HTR-8/SVneo (cell line): ENCODE measurements at places on chromosomes 11 and 22.
A peak's percentile ranks its signal among the peaks of the same experiment; 100 is the strongest.

DNA sequence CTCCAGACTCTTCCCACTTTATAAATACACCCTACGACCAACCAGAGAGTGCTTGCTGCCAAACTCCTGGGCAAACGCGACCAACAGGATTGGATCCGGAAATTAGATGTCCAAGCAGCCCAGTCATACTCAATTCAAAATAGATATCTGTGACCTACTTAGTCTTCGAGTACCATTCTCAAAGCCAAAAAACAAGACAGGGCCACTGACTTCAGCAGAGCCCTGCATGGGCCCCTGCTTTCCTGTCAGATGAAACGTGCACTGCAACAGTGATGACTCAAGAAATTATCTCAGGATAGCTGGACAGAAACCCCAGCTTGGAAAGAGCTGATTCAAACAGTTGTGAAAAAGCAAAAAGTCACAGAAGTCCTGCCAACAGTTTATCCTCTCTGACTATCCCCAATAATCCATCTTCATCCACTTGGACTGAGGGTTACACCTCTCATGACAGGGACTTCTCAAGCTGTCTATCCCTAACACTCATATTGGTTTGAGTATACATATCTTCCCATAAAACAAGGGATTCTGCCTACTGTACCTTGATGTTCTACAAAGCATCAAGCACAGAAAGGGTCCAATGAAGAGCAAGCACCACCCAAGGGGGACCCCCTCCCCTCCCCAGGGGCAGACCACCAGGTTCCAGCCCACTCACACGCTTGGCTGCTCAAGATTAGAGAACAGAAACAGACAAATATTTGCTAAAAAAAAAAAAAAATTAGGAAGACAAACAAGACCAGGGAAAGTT lies 17.4 kb downstream of the SMCO4 start:
- DNase-seq: no peak

- no peak for DNase-seq
These were observed 2.2 kb downstream of the PTDSS2 start for GRCh38 chr11:452203-452744.

DNA sequence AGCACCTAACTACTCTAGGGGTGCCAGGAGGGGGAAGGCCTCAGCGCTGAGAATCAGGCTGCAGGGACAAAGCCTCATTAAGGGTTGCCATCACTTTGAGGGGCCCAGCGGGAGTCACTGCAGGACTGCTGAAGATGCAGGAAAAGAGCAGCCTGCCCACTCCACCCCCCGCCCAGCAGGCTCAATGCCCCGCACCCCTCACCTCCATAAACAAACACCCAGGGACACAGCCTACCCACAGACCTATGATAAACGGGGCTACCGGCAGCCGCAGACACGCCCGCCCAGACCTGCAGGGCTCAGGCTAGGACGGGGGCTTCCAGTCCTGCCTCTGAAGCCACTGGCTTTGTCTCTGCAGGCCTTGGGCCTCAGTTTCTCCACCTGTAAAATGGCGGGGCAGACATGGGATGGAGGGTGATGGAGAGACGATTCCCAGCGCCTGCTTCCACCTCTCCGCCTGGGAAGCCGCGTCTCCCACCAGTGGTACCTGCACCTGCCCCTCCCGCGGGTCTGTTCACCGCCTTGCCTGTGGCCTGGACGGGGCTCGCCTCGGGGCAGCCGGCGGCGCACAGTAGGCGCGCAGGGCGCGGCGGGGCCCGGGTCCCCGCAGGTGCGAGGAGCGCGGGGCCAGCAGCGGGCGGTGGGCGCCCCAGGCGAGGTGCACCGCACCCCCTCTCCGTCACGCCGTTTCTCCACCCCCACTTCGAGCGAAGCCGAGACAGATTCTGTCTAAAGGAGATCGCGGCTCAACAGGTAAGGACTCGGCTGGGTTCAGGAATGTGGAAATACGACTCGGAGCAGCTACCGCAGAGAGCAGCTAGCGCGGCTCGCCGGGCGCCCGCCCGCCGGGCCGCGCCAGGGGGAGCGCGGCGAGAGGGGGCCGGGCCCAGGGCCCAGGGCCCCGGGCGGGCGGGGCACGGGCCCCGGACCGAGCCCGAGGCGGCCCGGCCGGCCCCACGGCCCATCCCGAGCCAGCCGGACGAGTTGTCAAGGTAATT lies 1.5 kb downstream of the WNT7B start:
- no peak for DNase-seq

GRCh38 chr11:43579171-43579918 lies 101.2 kb upstream of the HSD17B12 start:
- DNase-seq: peak; percentile 56

- DNase-seq: no peak
These were observed 52.9 kb downstream of the SGSM3 start for GRCh38 chr22:40423310-40423688.

DNA sequence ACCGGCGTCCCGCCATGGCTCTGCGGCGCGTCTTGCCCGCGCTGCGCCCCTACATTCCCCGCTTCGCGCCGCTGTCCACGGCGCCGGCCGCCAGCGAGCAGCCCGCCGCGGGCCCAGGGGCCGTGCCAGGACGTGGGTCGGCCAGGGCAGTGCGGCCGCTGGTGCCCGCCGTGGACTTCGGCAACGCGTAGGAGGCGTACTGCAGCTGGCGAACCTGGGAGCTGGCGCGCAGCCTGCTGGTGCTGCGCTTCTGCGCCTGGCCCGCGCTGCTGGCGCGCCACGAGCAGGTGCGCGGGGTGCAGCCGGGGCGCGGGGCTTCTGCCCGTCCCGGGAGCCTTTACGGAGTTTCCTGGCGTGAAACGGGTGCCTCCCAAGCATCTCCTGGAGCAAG lies 20.1 kb downstream of the DGCR6L start:
- no peak for DNase-seq

GRCh38 chr11:45166604-45166897 lies 20.1 kb downstream of the PRDM11 start:
- DNase-seq: no peak

GRCh38 chr11:126893796-126894195 lies 106.8 kb downstream of the KIRREL3 start:
- no peak for DNase-seq

DNA sequence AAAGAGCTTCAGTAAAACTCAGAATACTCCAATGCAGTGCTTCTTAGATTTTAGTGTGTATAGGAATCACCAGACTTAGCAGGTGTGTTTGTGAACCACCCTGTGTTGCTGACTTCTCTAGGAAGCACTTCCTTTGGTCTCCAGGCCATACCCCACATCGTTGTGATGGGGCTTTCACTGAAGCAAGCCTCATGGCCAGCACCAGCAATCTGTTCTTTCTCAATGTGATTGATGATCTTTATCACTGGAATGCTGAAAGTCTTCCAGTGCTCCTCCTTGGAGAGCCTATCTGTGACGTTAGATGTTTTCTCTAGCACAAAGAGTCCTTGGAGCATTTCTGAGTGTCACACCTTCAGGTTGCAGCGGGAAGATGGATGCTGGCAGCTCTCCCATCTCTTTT lies 280.5 kb downstream of the DDX10 start:
- no peak for DNase-seq

DNA sequence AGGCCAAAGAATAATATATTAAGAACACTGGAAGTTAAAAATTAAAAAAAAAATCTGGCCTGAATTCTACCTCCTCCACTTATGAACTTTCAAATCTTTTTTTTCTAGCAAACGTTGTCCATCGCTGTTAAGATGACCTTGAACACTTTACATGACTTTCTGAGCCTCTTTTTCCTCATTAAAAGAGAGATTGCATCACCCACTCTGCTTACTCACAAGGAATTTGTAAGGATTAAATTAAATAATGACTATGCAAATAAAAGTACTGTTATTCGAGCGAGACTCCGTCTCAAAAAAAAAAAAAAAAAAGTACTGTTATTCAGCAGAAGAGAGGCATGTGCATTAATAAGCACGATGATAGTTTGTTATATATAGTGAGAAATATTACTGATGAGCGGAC lies 285.1 kb upstream of the CCDC90B start:
- no peak for DNase-seq
